ENCODE measurements at places on chromosomes 2 and 18. TPM values are rescaled to one million over a fixed set of nuclear protein-coding genes. Genes with fewer than 3 reads are reported as not detected.

The PROKR1 gene
- not detected for total RNA-seq

The TUBA3E gene
- total RNA-seq: not detected

The TMEM37 gene
- 0.91 TPM for total RNA-seq

The LINC00305 gene
- total RNA-seq: not detected

The CAPN14 gene
- total RNA-seq: under 0.01 TPM

The CTNNA2 gene
- total RNA-seq: under 0.01 TPM

The PDCD1 gene
- total RNA-seq: not detected

The POLE4 gene
- total RNA-seq: 18.5 TPM

The PSMA8 gene
- total RNA-seq: not detected

The PDE1A gene
- total RNA-seq: 0.46 TPM

Measured in epithelial cell of umbilical artery (primary cell).